ENCODE measurements at places on chromosomes 12 and 14.

GRCh38 chr12:88242571-88242925 is 100.4 kb downstream of the TMTC3 start:
- no peak for DNase-seq

DNA sequence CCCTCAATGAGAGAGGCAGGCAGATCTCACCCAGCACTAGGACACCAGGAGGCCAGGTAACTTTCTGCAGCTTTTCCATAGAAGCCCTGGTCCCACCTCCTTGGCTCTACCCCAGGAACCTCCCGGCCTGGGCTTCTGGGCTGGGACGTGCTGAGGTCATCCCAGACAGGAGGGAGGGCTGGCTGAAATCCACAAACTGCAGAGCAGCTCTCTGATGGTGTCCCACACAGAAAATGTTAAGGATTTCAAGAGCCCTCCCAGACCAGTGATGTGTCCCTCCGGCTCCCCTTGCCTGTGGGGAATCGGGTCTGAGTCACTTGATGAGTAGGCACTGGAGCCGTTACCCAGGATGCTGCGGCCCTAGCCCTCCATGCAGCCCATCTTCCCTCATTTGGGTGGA is 124.1 kb downstream of the ESRRB start:
- DNase-seq: peak; percentile 14

GRCh38 chr14:95569440-95569839 is 34.6 kb downstream of the GLRX5 start:
- DNase-seq: no peak

- DNase-seq: no peak
Observed at GRCh38 chr12:70605976-70606375, 31.3 kb downstream of the PTPRB start.

DNA sequence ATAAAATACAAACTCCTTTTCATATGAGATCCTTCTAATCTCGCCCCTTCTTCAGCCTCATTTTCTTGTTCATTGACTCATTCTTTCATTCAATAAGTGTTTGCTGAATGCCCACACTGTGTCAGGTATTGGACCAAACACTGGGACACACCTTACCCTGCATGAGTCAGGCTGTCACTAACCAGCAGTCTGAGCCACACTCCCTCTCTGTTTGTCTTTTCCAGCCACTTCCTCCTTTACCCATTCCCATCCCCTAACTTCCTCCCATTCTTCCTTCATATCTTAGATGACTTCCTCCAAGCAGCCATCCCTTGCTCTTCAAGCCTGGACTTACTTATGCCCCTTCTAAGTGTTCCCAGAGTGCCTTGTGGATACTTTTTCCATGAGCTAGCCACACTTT is 27.0 kb upstream of the HIF1A start:
- DNase-seq: no peak

GRCh38 chr14:58797010-58797429 is 159.3 kb downstream of the DACT1 start:
- DNase-seq: no peak

DNA sequence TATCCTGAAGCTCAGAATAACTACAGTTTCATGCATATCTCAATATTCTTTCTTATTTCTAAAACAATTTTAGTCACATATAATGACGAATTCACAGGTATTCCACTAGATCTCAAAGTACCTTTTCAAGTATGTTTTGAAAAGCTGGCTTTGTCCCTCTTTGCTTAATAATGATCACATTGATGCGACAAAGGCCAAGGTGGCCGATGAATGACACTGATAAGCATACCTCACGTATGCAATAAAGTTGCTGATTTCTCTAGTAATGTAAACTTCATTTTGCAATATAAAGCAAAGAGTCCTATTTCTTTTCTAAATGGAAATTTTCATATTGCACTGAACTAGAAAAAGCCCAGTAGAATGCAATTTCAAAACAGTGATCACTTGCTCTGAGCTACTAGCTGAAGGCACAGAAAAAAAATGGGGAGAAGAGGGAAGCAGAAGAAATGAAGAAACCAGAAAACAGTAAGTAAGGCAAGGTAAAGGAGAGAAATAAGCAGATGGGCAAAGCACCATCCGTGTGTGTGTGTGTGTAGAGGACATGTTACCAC is 29.3 kb downstream of the FGD6 start:
- no peak for DNase-seq

DNA sequence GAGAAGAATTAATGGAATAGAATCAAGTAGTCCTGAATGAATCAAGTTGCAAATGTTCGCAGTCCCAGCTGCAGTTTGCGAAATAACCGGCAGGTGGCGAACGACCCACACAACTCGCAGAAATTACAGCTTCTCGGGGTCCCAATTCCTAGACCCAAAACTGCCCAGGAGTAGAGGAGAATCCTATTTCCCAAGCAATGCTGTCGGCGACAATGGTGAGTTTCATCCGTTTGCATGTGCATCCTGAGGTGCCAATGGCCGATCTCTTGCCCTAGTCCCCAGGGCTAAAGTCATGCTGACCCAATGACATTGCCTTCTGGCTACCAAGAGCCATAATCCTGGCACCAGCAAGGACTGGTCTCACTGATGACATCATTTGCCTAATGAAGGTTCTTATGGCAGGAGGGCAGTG is 8.5 kb upstream of the ASCL1 start:
- DNase-seq: no peak

GRCh38 chr14:75267141-75267721 is 11.4 kb upstream of the FOS start:
- DNase-seq: no peak

DNA sequence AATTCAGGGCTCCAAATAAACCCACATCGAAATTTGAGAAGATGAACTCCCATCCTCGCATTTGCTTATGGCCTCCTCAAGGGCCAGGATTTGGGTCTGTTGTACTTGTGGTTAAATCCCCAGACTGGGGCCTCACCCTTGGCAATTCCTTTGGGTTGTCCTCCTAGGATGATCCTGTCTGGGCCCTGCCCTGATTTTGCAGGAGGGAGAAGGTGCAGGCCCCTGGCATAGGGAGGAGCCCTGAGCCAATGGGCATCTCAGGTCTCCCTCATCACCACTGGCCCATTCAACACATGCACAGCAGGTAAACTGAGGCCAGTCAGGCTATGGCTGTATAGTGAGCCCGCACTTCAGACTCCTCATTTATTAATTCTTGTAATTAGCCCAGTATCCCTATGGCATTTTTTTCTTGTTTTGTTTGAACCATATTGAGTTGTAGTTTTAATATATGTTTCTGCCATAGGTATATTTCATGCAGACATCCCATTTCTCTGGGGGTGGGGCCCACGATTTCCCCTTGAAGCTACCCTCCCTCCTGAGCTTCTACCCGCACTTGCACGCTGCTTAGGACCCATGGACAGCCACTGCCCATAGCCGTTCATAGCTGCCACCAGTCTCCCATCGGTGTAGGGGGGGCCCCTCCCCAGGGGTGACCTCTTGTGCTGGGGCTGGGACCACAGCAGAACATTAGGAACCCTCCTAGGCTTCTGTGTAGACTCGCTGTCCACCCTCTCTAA is 67.1 kb upstream of the DDX11 start:
- no peak for DNase-seq

GRCh38 chr12:99110868-99111267 is 465.8 kb downstream of the APAF1 start:
- no peak for DNase-seq

- DNase-seq: no peak
Observed at GRCh38 chr12:32507942-32508320, 108.6 kb downstream of the FGD4 start.

DNA sequence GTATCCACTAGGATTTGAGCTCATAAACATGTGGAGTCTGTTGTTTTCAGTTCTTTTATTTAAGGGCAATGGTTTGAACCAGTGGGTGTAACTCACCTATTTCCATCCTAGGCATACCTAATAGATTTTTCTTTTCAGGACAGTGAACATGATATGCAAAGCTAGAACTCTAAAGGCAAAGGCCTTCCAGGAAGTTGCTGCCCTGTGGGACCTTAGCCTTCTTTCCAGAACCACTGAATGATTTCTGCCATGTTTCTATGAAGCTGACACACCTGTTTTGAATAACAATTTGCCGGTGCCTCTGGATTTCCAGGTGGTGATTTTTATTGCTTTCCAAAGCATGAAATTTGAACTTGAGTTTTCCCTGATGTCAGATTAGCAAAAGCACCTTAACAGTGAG is 372.9 kb upstream of the FAR2 start:
- DNase-seq: no peak

DNA sequence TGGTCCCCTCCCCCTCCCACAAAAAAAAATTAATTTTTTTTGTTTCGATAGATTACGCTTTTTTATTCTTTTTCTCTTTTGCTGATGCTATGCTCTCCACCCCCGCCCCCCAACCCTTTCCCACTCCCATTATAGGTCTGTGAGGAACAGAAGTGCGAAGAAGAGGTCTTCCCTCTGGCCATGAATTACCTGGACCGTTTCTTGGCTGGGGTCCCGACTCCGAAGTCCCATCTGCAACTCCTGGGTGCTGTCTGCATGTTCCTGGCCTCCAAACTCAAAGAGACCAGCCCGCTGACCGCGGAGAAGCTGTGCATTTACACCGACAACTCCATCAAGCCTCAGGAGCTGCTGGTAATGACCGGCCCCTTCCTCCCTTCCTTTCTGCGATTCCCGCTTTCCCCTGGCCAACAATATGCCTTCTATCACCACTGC is 2.3 kb downstream of the CCND2 start:
- DNase-seq: no peak

GRCh38 chr14:70045844-70046535 is 142.8 kb downstream of the SLC8A3 start:
- no peak for DNase-seq

GRCh38 chr14:52513249-52513648 is 39.1 kb downstream of the TXNDC16 start:
- DNase-seq: no peak

DNA sequence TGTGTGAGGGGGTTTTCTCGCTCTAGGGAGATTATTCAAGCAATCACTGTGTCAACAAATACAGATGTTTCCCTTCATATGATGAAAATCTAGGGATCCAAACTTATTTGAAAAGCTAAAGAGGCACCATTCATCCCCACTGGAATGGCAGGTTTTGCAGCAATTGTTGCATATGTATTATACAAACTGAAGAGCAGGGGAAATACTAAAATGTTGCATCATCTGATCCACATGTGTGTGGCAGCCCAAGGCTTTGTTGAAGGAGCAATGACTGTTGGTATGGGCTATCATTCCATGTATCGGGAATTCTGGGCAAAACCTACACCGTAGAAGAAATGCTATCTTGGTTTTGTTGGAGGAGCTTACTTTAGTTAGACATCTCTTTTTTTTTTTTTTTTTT is 4.1 kb upstream of the PRPF40B start:
- no peak for DNase-seq

- DNase-seq: peak; percentile 43
Observed at GRCh38 chr12:120971299-120972180, 6.8 kb upstream of the HNF1A start.

DNA sequence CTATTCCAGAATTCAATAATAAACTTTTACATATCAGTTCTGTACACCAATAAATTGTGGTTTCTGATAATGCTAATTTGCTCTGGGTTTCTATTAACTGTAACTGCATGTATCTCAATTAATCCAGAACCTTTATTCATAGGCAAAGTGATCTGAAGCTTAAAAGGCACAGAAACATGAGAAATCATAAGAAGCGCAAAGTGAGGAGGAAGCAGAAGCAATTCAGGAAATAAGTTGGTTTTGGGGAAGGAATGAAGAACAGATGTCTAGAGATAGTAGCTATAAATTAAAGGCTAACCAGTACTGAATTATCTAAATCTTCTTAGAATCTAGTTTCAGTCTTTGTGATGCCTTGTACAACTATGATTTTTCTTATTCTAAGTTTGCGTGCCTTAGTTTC is 24.6 kb downstream of the KERA start:
- no peak for DNase-seq

DNA sequence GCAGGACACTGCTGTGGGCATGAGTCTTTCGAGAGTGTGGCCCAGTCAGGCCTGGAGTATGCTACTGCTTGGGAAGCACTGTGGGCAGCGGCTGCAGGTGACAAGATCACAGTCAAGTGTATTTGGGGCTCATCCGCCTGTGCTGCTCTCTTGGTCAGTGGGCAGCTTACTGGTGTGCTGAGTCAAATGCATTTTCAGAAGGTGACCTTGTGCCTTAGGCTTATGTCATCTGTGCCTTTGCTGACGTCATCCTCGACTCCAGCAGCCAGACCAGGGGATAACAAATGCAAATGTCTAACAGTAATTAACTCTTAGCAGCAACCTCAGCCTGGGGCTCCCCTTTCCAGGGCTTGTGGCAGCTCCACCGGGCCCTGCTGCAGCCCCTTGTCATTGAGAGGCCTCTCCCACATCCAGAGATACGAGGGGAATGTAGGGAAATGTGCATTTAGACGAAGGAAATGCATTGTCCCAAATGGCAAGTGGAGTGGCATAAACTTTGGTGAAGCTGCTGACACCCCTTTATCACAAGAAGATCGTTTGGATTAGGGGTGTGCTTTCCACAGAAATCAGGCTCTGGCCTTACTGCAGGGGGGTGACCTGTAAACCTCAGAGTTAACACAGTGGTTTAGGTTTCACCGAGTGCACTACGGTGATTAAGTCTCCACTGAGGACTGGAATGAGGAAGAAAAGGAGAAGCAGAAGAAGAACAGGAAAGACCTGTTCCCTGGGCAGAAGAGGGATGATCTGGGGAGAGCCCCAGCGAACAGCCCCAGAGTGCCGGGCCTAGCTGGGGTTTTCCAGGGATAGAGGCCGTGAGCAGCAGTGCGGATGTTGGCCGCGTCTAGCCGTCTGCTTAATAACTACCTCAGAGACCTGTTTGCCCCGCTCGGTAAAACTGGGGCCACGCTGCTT is 39.7 kb downstream of the PSMA6 start:
- no peak for DNase-seq

DNA sequence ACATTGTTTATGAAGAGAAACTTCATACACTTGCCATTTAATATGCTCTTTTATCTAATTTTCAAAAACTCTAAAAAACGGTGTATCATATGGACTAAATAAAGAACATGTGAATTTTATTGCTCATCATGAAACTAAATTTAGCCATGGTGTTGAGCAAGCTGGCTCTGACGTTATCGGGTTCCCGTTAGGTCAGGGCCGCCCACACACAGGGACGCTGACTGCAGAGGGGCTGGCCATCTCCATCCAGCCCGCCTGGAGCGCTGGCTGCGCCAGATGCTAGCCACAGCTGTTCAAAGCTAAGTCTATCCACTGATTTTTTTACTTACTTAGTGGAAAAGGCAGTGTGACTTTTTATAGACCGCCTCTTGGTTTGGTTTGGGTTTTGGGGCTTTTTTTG is 36.5 kb upstream of the DYNC1H1 start:
- DNase-seq: peak; percentile 71

DNA sequence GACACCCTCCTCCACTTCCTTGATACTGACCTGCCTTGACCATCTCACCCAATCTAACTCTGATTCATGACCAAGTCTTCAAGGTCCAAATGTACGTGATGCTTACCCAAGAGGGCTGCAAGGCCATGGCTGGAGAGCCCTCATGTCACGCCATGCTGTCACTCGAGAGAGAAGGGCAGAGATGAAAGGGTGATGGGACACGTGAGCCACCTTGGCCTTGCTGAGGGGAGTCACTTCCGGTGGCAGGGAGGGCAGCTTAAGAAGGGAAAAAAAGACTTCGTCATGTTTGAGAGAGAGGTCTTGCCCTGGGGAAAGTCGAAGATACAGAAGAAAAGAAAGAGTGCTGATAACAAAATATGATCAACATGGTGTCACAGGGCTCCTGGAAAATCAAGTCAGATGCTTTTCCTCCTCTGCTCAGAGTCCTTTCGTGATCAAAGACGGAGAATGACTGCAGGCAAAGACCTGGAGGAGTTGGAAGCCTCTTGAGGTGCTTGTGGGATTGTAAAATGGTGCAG is 3.3 kb upstream of the SCARB1 start:
- no peak for DNase-seq

Measured in forelimb muscle (tissue), 1 donor.